Globus pallidus (tissue), 1 donor: ENCODE measurements at places on chromosomes 11 and 22.

- DNase-seq, result no peak
Observed at GRCh38 chr11:12728417-12728816, 54.2 kb downstream of the TEAD1 start.

DNA sequence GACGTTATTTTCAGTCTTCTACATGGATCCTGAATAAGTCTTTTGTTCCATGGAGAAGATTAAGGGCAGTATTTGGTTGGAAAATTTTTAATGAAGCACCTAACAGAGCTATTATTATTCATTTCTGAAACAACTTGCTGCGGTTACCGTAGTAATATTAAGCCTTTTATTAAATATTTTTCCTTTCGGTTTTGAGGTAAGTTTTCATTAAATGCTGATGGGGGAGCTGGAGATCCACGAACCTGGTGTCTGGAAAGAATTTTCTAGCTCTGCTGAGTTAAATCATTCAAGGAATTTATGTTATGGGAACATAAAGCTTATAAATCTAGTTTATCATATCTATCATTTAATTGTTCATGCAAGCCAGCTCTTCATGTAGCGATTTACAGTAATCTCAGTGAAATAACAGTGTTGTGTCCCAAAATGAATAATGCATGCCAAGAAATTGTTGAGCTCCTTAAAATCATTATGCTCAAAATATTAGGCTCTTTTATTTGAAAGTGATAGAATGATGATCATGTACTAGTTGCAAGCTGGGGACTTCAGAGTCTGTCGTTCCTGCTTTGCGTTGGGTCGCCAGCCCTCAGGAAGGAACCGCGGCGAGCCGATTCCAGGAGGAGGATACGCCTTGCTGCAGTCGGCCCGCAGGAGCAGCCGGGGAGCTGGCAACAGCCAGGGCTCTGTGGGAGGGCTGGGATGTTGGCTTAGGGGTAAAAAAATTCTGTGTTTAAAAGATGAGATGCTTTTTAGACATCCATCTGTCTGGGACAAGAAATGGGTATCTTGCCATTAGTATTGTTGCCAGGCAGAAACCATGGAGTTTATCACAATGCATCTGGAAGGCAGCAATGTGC, 83.1 kb downstream of the TBC1D22A start:
- DNase-seq, result peak; percentile 49

- DNase-seq, result no peak
Observed at GRCh38 chr22:26416670-26417276, 12.3 kb upstream of the ASPHD2 start.

- peak; percentile 18 for DNase-seq
Observed at GRCh38 chr11:103806130-103806895, 230.1 kb upstream of the DDI1 start.

DNA sequence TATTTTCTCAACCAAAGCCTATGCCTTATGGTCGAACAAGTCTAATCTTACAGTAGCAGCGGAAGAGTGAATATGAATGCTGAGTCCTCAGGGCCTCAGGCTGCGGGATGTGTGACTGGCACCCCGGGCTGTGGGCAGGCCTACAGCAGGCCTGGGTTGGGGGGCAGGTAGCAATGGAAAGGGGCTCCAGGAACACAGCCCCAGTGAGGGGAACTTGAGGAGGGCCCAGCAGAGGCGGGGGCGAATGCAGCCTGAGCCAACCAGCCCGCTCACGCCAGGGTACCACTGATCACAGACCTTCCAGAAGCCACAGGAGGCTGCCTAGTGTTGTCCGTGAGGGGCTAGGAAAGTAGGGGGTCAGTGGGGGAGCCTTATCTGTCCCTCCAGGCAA, 11.3 kb upstream of the CD5 start:
- no peak for DNase-seq

DNA sequence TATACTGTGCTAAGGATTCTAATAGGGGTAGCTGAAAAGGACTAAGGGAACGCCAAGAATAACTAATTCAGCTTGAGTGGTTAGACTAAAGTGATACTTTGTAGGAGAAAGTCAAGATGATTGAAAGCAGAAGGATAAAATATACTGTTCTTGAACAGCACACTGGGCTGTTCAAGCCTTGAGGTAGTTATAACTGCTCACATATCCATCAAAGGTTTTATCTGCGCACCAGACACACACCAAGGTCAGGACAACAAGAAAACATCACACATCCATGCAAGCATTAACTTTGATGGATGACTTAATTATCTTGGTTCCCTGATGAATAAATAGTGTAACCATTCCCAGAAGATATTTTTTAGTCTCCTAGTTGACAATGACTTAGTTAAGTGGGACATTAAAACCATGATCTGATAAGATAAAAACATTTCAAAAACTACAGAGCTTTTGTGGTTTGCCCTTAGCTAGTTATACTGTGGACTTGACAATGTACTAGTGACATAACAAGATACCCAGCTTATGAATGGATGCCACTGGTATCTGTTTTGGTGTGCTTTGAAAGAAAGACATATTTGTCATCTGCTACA, 728.9 kb downstream of the JRKL start:
- DNase-seq, result no peak

GRCh38 chr22:46386312-46386711, 50.8 kb downstream of the TRMU start:
- no peak for DNase-seq

- DNase-seq, result no peak
Observed at GRCh38 chr22:49497266-49497665, 330.4 kb downstream of the BRD1 start.

GRCh38 chr11:71505781-71506180, 21.3 kb upstream of the KRTAP5-7 start:
- no peak for DNase-seq

GRCh38 chr11:63738720-63739360, 29.7 kb downstream of the ZFTA start:
- DNase-seq, result peak; percentile 77

- no peak for DNase-seq
Observed at GRCh38 chr11:102462610-102463009, 10.0 kb upstream of the TMEM123 start.

GRCh38 chr11:61119055-61119454, 16.8 kb downstream of the CD5 start:
- DNase-seq, result no peak

GRCh38 chr11:102384419-102385079, 37.5 kb downstream of the BIRC2 start:
- DNase-seq, result no peak

DNA sequence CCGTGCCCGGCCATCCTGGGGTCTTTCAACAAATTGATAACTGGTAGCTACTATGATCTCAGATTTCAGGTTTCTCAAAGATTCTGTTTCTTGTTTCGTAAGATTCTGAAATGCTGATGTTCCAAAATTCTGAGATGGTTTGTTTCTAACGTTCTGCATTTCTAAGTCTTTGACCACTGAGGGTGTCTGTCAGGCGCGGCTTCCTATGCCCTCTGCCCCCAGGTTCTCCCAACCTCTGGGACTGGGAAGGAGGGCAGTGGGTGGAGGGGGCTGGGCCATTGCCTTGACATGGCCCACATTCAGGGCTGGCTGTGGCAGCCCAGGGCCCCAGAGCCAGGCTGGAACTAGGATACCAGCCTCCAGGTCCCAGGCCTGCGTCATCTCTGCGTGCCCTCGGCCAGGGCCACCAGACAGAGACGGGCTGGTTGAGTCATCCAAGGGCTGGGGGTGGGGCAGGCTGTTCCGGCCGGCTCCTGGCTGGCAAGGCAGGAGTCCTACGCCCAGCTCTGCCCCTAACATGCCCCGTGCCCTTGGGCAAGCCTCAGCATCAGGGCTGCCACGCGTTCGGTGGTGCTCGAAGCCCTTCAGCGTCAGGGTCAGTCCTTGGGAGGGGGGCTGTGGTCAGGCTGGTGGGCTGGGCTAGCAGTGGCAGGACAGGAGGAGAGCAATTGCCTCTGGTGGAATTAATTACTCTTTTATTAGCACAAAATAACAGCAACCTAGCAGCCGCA, 5.2 kb downstream of the TMEM134 start:
- no peak for DNase-seq

DNA sequence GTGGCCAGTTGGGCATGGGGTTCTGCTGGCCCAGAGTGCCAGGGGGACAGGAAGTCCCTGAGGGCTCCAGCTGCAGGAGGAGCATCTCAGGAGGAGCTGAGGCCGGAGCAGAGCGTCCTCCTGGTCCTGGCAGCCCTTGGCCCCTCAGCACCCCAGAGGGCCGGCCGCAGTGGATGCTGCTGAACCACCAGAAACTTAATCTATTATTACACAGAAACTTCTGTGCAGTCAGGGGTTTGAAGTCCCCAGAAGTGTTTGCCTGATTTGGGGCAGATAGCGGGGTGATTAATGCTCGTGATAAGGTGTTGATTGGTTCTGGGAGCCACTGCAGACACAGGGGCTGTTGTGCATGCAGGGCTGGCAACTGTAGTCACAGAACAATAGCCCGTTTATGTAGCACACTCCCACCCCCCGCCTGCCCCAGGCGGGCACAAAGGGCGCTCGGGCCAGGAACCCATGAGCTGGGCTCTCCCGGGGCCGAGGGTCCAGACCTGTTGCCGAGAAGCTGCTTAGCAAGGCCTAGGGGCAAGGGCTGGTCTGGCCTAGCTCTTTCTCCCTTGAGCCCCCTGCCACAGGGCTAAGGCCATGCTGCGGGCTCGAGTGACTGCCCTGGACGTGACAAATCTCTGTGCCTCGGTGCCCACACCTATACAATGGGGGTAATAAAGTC, 29.0 kb upstream of the KCNQ1OT1 start:
- peak; percentile 97 for DNase-seq

DNA sequence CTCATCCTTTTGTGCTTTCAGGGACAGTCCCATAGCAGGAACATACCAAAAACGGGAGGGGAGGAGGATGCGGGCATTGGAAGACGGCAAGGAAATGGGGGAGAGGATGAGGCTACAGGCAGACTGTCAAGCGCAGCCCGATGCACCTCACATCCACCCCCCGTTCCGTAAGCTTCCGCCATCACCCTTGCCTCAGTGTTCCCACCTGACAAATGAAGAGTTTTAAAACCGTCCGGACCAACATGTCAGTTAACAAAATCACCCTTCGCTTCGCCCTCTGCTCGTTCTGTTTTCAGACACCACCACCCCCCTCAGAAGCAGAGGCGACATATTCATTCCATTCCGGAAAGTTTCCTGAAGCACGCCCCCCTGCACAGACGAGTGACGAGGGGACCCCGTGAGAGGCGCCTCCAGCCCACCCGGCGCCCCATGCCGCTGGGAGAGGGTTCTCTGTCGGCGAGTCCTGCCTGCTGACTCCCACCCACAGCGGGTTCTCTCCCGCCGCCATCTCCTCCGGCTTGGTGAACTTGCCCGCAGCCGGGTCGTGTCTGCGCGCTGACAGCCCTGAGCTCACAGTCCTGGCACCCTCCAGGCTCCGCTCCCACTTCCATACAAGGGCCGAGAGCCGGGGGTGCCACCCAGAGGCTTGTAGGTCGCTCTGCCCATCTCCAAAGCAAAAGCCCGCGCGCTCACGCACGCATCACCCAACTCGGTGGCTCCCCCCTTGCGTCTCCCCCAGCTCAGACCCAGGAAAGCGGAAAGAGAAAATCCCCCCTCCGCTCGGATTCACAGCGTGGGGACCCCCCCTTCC, 1.5 kb downstream of the IGSF9B start:
- no peak for DNase-seq

DNA sequence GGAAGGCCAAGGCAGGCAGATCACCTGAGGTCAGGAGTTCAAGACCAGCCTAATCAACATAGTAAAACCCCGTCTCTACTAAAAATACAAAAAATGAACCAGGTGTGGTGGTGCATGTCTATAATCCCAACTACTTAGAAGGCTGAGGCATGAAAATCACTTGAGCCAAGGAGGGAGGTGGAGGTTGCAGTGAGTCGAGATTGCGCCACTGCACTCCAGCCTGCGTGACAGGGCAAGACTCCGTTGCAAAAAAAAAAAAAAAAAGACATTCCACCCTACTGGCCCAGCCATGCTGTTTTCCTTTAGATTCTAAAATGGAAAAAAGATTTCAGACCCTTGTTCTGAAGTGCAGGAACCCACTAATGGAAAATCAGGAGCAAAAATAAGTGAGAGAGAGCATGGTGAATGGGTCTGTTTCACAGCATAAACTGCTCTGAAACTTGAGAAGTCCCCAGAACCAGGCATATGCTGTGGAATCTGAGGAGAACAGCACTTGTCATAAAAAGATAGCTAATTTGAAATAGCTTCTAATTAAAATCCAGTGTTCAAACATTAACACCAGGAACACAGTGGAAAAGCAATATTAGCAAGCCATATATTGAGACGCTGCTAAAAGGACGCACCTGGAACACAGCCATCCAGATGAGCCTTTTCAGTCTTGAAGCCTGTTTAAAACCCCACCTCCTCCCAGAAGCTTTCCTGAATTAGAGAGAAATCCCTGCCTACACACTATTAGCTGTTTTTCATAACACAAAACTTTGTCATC, 66.3 kb upstream of the CHRM4 start:
- DNase-seq, result no peak

DNA sequence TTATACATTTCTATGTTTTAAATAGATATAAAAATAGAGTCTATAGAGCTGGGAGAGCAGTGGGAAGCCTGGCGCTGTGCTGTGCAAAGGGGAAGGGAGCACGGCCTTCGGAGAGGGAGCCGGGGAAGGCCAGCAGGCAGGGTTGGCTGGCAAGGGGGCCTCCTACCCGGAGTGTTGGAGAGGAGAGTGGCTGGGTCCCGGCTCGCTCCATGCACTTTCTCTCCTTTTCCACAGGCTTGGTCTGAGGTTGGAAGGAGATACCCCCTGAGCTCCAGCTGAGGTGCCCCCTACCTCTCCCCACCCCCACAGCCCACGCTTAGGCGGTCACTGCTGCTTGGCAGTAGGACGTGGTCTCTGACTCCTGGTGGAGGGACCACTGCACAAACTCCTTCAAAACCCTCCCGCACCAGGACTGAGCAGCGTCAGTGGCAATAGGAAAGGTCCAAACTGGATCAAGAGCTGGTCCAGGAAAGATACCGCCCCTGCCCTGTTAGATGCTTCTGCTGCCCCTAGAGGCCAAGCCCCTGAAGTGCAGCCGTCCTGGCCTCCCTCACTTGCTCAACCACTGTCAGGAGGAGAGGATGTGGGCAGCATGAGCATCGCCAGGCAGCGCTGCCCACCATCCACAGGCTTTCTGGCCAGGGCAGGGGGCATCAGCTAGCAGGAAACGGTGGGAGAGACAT, 52.9 kb downstream of the SYT13 start:
- peak; percentile 38 for DNase-seq

DNA sequence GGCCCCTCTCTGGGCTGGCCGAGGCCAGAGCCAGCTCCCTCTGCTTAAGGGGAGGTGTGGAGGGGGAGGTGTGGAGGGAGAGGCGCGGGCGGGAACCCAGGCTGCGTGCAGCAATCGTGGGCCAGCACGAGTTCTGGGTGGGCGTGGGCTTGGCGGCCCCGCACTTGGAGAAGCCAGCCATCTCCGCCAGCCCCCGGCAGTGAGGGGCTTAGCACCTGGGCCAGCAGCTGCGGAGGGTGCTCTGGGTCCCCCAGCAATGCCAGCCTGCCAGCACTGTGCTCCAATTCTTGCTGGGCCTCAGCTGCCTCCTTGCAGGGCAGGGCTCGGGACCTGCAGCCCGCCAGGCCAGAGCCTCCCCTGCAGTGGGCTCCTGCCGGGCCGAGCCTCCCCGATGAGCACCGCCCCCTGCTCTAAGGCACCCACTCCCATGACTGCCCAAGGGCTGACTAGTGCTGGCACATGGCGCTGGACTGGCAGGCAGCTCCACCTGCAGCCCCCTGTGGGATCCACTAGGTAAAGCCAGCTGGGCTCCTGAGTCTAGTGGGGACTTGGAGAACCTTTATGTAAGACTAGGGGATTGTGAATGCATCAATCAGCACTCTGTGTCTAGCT, 96.7 kb upstream of the OR9G4 start:
- no peak for DNase-seq
